ENCODE measurements at places on chromosomes 3 and 15.
A peak's percentile ranks its signal among the peaks of the same experiment; 100 is the strongest.

DNA sequence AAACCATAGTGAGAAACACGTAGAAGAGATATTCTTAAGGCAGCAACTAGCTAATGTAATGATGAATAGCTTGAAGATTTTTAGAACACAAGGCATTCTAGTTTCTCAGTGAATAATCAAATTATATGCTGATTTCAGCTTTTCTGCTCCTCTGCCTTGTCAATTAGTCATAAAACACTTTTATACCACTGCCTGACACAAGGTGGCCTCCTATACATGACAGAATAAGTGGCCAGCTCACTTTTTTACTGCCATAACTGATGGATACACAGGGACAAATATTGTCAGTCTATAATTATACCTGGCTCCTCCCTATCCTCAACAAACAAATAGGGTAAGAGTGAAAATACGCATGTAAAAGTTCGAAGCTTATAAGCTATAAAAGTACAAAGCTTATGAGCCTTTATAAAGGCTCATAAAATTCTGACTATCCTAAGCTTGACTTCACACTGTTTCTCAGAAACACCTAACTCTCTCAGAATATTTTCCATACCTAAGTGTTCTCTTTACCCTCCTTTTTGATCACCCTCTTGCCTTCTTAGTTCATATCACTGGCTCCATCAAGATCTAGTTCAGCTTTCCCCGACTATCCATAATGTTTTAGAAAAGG, 81.6 kb downstream of the HERC1 start:
- no peaks in the 10 kb centered on the region for H3K27me3 ChIP-seq
- H3K27ac ChIP-seq = no peak overlapping the region
- DNase-seq = peak; percentile 7
- H3K4me1 ChIP-seq = no peaks in the 10 kb centered on the region
- H3K36me3 ChIP-seq = peaks cover 4% of the 10 kb centered on the region

DNA sequence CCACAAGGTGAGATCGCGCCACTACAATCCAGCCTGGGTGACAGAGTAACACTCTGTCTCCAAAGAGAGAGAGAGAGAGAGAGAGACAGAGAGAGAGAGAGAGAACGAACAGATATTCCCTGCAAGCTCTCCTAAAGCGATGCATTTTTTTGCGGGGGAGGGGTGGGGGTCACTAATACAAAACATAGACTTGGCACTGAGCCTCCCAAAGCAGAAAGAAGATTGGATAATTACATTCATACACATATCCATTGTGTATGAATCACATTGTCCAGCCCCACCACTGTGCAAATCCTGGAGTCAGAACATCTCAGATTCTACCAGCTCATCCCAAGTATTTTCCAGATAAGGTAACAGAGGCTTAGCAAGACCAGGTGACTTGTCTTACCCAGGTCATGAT, 459.9 kb downstream of the MAGI1 start:
- no peaks in the 10 kb centered on the region for H3K27me3 ChIP-seq
- no peak for DNase-seq
- H3K36me3 ChIP-seq = no peaks in the 10 kb centered on the region
- peaks cover 30% of the 10 kb centered on the region for H3K4me1 ChIP-seq

DNA sequence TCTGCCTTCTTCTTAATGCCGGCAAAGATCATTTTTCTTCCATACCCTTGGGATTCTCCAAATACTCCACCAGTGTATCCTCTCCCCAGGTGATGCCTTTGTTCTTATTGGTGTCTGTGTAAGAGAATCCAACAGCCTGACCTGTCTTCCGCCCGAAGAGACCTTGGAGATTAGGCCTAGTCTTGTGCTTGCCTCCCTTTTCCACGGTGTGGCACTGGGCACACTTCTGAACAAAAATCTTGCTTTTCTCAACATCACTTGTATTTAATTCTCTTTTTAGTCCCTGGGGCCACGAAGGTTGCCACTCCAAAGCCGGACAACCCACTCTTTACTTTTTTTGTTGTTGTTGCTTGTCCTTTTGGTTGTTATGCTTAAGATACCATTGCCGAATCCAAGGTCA, 14.0 kb upstream of the EMC3 start:
- H3K36me3 ChIP-seq = peaks cover 9% of the 10 kb centered on the region
- H3K4me3 ChIP-seq = no peak overlapping the region
- H3K4me1 ChIP-seq = no peaks in the 10 kb centered on the region
- no peak for DNase-seq
- no peak overlapping the region for H3K27ac ChIP-seq

DNA sequence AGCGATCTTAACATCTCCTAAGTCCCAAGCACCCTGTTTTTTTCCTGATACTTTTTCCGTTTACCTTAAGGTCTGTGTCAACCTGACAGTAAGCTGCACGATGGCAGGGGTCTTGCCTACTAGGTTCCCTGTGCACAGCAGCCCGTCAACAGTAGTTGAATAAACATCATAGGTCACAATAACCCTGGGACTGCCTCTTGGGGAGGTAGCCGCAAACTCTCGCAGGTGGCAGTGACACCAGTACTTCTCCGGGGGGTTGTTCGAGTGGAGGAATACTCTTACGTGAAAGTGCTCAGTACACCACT, 365 bp upstream of the PDCD6IP start:
- H3K4me1 ChIP-seq = peaks cover 32% of the 10 kb centered on the region
- H3K27ac ChIP-seq = peak overlapping the region; percentile 99
- peaks cover 11% of the 10 kb centered on the region for H3K36me3 ChIP-seq
- DNase-seq = no peak

DNA sequence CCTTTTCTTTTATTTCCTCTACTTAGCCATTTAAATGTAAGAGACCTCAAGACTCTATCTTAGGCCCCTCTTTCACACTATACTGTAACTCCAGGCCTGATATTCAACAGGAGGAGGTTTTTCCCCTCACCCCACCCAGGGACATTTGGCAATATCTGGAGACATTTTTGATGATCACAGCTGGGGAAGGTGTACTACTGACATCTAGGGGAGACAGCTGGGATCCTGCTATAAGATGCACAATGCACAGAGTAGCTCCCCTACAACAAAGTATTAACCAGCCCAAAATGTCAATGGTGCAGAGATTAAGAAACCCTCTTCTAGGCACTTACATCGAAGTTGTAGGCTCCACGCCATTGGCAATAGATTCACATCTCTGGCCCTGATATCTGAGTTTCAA, 517.5 kb upstream of the UBE2E2 start:
- H3K36me3 ChIP-seq = no peaks in the 10 kb centered on the region
- H3K27ac ChIP-seq = no peak overlapping the region
- no peaks in the 10 kb centered on the region for H3K4me1 ChIP-seq
- no peaks in the 10 kb centered on the region for H3K27me3 ChIP-seq

- H3K27ac ChIP-seq = no peak overlapping the region
- DNase-seq = no peak
- H3K4me1 ChIP-seq = peaks cover 6% of the 10 kb centered on the region
- H3K36me3 ChIP-seq = no peaks in the 10 kb centered on the region
Measured at GRCh38 chr15:86300390-86301125, 220.9 kb downstream of the AGBL1 start.

GRCh38 chr3:127673191-127674100, 694 bp downstream of the ABTB1 start:
- peak overlapping the region; percentile 61 for H3K27ac ChIP-seq
- DNase-seq = no peak
- H3K4me3 ChIP-seq = peak overlapping the region; percentile 73
- peaks cover 31% of the 10 kb centered on the region for H3K4me1 ChIP-seq

- DNase-seq = peak; percentile 93
- peak overlapping the region; percentile 79 for H3K27ac ChIP-seq
- no peaks in the 10 kb centered on the region for H3K36me3 ChIP-seq
Measured at GRCh38 chr3:189914799-189915198, 205.9 kb downstream of the P3H2 start.

GRCh38 chr3:23776352-23776891, 29.3 kb upstream of the UBE2E1 start:
- no peak for DNase-seq
- H3K27me3 ChIP-seq = no peaks in the 10 kb centered on the region
- no peak overlapping the region for H3K27ac ChIP-seq
- no peaks in the 10 kb centered on the region for H3K36me3 ChIP-seq
- H3K4me3 ChIP-seq = no peak overlapping the region

- no peak overlapping the region for H3K4me3 ChIP-seq
- no peaks in the 10 kb centered on the region for H3K36me3 ChIP-seq
- no peak for DNase-seq
- no peaks in the 10 kb centered on the region for H3K27me3 ChIP-seq
Measured at GRCh38 chr15:94576889-94577533, 345.6 kb downstream of the MCTP2 start.

- H3K4me1 ChIP-seq = peaks cover 3% of the 10 kb centered on the region
- H3K36me3 ChIP-seq = peaks cover 5% of the 10 kb centered on the region
- no peak overlapping the region for H3K4me3 ChIP-seq
- H3K27ac ChIP-seq = no peak overlapping the region
- no peaks in the 10 kb centered on the region for H3K27me3 ChIP-seq
Measured at GRCh38 chr15:99677540-99678134, 55.6 kb downstream of the LYSMD4 start.

DNA sequence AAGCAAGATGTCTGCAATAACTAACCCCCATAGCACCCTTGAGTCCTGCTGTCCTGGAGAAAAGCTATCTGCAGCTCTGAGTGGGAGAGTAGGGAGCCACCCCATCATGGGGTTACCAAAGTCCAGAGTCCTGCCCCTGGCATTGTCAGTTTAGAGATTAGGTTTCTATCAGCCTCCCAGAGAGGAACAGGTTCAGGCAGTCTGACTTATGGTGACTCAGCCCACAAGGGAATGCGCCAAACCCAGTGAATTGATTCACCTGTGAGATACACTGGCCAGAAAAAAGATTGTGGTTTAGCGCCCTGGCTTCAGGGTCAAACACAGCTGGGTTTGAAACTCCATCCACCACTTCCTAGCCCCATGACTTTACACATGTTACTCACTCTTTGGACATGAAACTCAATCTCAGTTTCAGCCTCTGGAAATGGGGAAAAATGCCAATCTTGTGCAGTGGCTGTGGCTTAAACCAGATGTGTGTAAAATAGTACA, 263.6 kb upstream of the HES1 start:
- no peaks in the 10 kb centered on the region for H3K27me3 ChIP-seq
- peak overlapping the region; percentile 2 for H3K4me3 ChIP-seq
- H3K36me3 ChIP-seq = no peaks in the 10 kb centered on the region
- peak overlapping the region; percentile 63 for H3K27ac ChIP-seq

DNA sequence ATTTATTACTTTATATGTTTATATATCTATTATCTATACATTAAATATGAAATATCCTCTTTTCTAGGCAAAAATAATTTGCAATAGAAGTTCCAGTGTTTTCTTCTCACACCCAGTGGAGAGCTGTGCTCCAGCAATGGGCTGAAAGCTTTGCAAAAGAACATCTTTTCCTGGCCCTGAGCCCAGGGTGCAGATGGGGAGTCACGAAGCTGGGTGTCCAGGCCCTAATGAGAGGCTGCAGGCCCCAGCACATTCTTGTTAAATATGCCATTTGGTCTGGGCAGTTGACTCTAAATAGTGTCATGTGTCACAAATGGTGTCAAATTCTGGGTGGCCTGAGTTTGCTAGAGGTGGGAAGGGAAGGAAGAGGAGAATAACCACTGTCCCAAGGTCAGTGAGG, 5.7 kb downstream of the NTRK3 start:
- no peak overlapping the region for H3K4me3 ChIP-seq
- H3K27me3 ChIP-seq = peaks cover 27% of the 10 kb centered on the region
- no peaks in the 10 kb centered on the region for H3K4me1 ChIP-seq
- H3K27ac ChIP-seq = no peak overlapping the region
- no peaks in the 10 kb centered on the region for H3K36me3 ChIP-seq

GRCh38 chr15:35168464-35168863, 83.4 kb upstream of the NANOGP8 start:
- no peak overlapping the region for H3K27ac ChIP-seq
- no peak for DNase-seq
- no peak overlapping the region for H3K4me3 ChIP-seq
- H3K27me3 ChIP-seq = no peaks in the 10 kb centered on the region
- no peaks in the 10 kb centered on the region for H3K4me1 ChIP-seq
- no peaks in the 10 kb centered on the region for H3K36me3 ChIP-seq

- no peaks in the 10 kb centered on the region for H3K4me1 ChIP-seq
- H3K27ac ChIP-seq = no peak overlapping the region
- DNase-seq = no peak
- H3K4me3 ChIP-seq = no peak overlapping the region
Measured at GRCh38 chr3:71936681-71937080, 151.7 kb upstream of the PROK2 start.

GRCh38 chr15:51051776-51052175, 42.9 kb downstream of the TNFAIP8L3 start:
- H3K27ac ChIP-seq = no peak overlapping the region
- H3K4me3 ChIP-seq = no peak overlapping the region
- DNase-seq = no peak
- no peaks in the 10 kb centered on the region for H3K27me3 ChIP-seq
- H3K4me1 ChIP-seq = no peaks in the 10 kb centered on the region
- H3K36me3 ChIP-seq = no peaks in the 10 kb centered on the region

DNA sequence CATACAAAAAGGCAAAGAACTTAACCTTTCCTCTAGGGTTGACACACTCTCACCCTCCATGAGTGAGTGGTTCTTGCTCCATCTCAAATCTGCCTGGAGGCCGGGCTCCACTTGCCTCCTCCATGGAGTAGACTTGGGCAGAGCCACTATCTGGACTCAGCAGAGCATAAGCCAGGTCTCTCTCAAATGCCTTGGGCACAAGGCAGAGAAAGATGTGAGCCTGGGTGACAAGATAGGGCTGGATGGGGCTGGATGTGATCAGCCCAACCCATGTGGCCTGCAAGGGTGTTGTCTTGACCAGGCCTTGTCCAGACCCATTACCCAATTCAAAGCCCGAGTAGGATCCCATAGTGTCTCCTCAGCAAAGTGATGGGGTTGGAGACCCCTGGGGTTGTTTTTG, 4.2 kb upstream of the RPL29 start:
- H3K4me3 ChIP-seq = no peak overlapping the region
- no peaks in the 10 kb centered on the region for H3K27me3 ChIP-seq
- peaks cover 6% of the 10 kb centered on the region for H3K36me3 ChIP-seq
- no peak for DNase-seq
- no peak overlapping the region for H3K27ac ChIP-seq

- H3K4me1 ChIP-seq = no peaks in the 10 kb centered on the region
- no peak overlapping the region for H3K4me3 ChIP-seq
- no peak overlapping the region for H3K27ac ChIP-seq
- DNase-seq = no peak
- H3K27me3 ChIP-seq = no peaks in the 10 kb centered on the region
- no peaks in the 10 kb centered on the region for H3K36me3 ChIP-seq
Measured at GRCh38 chr3:114376516-114377185, 82.8 kb downstream of the TIGIT start.

GRCh38 chr3:67009716-67010115, 11.6 kb downstream of the KBTBD8 start:
- no peak overlapping the region for H3K27ac ChIP-seq
- DNase-seq = no peak
- no peaks in the 10 kb centered on the region for H3K36me3 ChIP-seq
- no peaks in the 10 kb centered on the region for H3K27me3 ChIP-seq

DNA sequence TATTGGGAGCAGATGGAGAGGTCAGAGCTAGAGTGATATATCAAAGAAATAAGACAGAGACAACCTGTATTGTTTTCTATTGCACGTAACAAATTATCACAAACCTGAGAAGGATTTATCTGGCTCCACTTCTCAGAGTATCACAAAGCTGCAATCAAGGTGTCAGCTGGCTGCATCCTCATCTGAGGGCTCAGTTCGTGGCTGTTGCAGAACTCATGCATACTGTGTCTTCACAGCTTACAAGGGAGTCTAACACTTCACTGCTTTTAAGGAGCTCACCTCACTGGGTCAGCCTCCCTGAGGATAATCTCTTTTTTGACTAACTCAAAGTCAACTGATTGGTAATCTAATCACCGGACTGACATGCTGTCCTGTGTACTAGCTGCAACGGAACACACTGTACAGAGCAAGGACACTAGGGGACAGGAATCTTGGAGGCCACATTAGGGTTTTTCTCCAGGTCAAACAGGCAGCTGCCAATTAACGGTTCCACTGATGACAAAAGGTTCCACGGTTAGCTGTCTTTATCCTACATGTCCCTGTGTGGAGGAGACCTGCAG, 1006.8 kb upstream of the SEMA6D start:
- H3K4me3 ChIP-seq = no peak overlapping the region
- H3K36me3 ChIP-seq = no peaks in the 10 kb centered on the region
- H3K27ac ChIP-seq = no peak overlapping the region
- no peaks in the 10 kb centered on the region for H3K4me1 ChIP-seq
- H3K27me3 ChIP-seq = no peaks in the 10 kb centered on the region

All from keratinocyte (primary cell).